ENCODE measurements at places on chromosomes 3 and 15.

- no peak for DNase-seq
These were observed 66.1 kb downstream of the WHAMM start for GRCh38 chr15:82875411-82876003.

DNA sequence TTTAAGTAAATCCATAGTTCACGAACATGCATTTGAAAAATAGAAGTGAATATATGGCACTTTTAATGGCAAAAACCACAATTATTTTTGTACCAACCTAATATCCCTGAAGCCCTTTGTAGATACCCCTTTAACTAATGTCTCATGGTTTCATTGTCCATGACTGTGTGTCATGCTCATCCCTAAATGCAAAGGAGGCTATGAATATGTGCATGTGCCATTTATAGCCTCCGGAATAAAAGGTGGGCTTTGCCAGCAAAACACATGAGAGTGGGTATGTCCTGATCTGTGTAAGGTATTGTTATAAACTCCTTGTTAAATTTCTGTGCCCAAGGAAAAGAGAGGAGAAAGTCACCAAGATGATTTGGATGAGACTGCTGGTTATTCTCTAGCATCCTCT, 20.5 kb upstream of the SOX14 start:
- DNase-seq: no peak

- DNase-seq: no peak
These were observed 234.8 kb upstream of the TRIM42 start for GRCh38 chr3:140443073-140443472.

DNA sequence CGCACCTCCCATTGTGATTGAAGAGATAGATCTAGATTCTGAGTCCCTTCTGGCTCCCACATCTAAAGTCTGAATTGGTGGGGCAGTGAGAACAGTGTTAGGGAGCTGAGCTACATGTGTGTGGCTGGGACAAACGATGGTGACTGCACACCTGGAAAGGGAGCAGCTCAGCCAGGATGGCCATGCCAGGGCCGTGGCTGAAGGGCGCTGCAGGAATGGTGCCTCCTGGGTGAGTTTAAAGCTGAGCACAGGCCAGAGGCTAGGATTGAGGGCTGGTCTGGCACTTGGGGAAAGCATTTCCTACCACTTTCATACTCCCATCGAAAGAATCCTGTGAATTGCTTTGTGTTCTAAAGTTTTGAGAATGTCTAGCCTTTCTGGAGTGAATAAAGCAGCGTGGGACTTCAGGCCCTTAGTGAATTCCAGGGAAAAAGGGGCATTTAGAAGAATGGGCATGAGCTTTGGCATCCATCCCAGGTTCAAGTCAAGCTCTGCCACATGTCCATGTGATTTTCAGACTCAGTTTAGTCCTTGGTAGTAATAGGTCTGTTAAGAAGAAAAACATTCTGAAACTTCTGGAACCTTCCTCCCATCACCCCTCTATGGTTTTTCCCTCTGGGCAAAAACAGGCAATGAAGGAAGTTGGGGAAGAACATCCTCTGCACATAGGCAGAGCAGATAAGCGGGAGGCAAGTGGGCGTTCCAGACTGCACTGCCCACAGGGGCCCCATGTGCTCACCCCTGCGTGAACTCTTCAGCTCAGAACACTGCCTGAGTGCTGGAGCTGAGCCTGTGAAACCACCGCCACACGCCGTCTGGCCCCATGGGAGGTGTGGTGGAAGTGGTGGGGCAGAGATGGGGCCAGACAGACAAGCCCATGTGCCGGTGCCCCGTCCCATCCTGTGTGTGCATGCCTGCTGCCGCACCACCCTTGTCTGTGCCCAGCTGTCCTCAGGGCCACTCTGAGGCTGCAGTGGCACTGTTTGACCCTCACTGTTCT, 12.9 kb upstream of the CPNE9 start:
- DNase-seq: no peak

DNA sequence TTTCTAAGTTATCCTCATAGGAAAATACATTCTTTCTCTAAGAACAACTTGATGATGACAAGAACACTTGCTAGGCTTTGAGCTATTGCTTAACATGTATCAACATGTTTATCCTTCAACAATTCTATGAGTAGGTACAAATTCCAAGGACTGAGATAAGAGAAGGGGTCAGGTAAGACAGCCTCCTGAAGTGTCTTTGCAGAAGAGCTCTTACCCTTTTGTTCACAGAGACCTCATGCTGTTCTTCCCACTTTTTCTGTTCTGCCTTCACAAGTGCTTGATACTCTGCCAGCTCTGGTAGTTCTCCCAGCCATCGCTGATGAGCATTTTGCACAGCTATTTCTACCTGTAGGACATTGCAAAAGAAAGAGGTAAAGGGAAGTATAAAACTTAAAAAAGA, 50.9 kb downstream of the CEP152 start:
- DNase-seq: no peak

- DNase-seq: no peak
These were observed 296.0 kb upstream of the ICE2 start for GRCh38 chr15:60774829-60775463.

DNA sequence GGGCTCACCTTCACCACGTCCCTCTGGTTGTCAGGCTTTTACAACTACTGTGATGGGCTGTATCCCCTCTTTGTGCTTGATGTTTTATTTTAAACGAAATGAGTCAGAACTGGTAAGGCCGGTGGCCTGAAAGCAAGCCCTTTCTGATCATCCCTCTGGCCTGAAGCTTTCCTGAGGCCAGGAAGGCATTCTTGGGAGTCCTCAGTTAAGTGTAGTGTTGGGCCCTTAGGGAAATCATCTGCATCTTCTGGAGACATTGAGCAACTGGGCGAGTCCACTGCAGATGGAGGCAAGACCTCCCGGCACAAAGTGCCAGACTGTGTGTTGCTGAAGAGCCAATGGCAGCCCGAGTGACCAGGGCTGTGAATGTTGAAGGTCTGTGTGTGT, 33.0 kb upstream of the AMOTL2 start:
- no peak for DNase-seq

DNA sequence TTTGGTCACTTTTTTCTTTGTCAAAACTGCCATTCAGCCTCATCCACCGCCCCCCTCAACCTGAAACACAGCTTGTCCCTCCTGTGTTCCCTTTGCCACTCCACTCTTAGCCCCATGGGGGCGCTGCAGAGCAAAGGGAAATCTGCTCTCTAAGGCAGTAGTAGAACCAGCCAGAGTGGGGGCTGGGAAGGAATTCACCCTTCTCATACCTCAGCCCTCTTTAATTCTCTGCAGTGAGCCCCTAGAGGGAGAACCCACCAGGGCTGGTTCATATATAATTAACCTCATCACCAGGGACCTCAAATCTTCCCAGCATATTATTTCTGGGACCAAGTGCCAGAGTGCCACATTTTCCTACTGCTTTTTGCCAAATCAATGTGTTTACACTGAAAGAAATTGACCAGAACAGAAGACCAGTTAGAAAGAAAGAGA, 2.8 kb upstream of the BCL6 start:
- DNase-seq: no peak

- no peak for DNase-seq
These were observed 3.6 kb downstream of the FYTTD1 start for GRCh38 chr3:197753263-197753662.

- no peak for DNase-seq
These were observed 6.5 kb downstream of the SQOR start for GRCh38 chr15:45641374-45641781.

GRCh38 chr3:52238193-52238760, 681 bp downstream of the TWF2 start:
- no peak for DNase-seq

DNA sequence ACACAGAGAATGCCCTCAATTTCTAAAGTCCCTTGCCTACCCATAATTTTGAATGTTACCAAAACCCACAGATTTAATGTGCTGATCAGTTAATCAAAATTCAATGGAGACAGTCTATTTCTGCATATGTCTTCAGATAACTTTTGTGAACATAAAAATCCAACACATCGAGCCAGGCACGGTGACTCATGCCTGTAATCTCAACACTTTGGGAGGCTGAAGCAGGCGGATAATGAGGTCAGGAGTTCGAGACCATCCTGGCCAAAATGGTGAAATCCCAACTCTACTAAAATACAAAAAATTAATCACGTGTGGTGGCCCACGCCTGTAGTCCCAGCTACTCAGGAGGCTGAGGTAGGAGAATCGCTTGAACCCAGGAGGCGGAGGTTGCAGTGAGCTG, 49.3 kb downstream of the PEAK1 start:
- DNase-seq: no peak

GRCh38 chr3:8856721-8857120, 87.3 kb upstream of the OXTR start:
- no peak for DNase-seq

- no peak for DNase-seq
These were observed 1.3 kb downstream of the GRM7 start for GRCh38 chr3:6862041-6862879.

GRCh38 chr3:156207802-156208685, 87.7 kb downstream of the KCNAB1 start:
- no peak for DNase-seq

GRCh38 chr15:48481802-48482201, 150.6 kb downstream of the DUT start:
- DNase-seq: no peak

DNA sequence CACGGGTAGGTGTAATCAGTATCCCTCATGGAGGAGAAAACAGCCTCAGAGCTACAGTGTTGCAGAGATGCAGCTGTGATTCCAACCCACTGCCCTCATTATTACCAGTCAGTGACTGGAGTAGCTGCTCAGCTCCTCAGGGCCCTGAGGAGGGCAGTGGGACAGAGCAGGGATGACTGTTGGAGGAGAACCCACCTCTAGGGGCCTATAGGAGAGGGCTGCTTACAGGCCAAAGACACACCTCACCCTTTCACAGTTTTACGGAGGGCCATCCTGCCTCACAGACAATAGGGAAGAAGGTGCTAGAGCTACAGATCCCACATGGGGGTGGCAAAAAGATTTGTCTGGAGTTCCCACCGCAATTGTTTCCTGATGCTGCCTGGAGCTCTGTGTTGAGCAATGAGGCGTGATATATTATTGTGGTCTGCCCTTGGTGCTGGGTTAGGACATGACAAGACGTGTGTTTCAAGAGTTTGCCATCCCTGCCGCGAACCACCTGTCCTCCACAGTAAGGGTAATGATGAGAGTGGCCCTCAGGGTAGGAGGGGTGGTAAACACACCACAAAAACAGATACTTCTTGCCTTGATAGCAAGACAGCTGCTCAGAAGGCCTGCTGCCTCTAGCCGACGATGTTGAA, 140.5 kb upstream of the TPM1 start:
- no peak for DNase-seq

DNA sequence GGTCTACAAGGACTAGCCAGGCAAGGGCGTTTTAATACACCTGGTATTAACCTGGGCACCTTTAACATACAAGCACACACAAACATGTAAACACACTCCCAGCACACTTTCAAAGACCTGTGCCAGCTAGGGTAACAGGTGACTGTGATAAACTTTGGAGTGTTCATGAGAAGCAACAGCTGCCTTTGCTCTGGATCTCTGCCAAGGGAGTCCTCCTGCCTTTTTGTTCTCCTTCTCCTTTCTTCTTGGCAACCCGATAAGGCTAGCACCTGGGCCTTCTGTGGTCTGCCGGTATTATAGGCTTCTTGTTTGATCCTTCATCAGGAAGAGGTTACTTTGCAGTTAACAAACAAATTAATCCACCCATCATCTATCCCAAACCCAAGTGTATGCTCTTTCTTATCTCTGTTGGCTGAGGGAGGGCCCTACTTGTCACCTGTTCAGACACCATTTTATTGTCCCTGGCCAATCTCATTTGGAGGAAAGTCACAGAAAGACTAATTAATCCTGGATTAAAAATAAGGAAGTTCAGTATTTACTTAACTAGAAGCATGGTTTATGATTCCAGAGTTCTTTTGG, at the start of gene RETNLB:
TSS of gene RETNLB (minus strand) at position 7 of the 579 bp plus-strand sequence. CDS start 225 bp downstream, outside the sequence.
- no peak for DNase-seq

GRCh38 chr3:125109536-125109925, 53.7 kb upstream of the HEG1 start:
- DNase-seq: no peak

DNA sequence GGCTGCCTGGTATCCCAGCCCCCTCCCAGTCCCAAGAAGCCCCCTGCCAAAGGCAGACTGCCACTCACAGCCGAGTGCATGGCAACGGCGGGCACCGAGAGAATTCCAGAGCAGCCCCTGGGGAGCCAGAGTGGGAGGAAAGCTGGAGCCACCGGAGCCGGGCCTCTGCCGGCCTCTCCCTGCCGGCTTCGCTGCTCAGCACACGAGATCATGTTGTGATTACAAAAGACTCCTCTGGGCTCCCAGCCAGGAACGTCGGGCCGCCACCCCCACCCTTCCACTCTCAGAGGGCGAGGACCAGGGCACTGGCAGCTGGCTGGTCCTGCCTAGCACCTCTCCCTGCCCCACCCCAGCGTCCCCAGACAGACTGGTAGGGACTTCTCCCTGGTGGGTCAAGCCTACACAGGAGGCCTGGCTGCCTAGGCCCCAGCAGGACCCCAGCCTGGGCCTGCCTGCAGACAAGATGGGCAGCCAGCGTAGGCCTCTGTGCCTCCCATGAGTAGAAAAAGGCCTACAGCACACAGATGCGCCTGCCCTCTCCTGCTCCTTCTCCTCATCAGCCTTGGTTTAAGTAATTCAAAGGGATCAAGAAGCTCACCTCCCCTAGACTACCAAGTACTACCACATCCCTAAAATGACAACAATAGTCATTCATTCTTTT, at the start of gene CCDC9B:
TSS of gene CCDC9B (minus strand) at position 200 of the 661 bp plus-strand sequence. CDS start at position 80, 120 bp downstream.
- no peak for DNase-seq

GRCh38 chr15:75647370-75648155, at the start of gene SNX33:
SNX33 (plus strand) TSS chr15:75647912; CDS start chr15:75649103, 1,191 bp downstream.
- DNase-seq: peak; percentile 43

- DNase-seq: no peak
These were observed 23.3 kb upstream of the CEMIP start for GRCh38 chr15:80755885-80756284.

DNA sequence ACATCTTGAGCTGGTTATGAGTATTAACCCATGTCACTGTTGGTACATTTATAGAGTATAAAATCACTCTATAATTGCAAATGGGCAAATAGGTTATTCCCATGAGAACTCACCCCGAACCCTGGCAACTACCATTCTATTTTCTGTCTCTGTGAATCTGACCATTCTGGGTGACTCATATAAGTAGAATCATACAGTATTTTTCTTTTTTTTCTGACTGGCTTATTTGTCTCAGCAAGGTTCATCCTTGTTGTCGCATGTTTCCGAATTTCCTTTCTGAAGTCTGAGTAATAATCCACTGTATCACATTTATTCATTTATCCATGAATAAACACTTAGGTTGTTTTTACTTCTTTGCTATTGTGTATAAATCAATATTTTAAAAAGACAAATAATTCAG, 59.9 kb upstream of the CHRM5 start:
- DNase-seq: no peak

GRCh38 chr3:150292891-150293290, 115.2 kb upstream of the TSC22D2 start:
- DNase-seq: no peak

DNA sequence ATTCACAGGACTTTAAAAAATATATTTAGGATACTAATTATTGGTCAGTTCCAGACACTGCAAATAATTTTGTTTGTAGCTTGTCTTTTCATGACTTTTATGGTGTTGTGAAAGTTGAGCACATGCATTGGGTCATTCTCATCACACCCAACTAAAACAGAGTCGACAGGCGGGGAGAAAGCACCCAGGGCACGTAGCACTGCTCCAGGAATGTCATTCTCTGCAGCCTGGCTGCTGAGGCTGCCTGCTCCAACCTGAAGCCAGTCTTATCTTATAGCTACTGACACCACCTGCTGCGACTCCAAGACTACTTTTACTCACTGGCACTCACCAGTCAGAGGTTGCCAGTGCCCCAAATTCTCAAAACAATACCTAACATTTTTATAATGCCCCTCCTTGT, 56.9 kb downstream of the ACAD9 start:
- DNase-seq: no peak
